WTC11 (cell line): ENCODE measurements at places on chromosomes 5 and 9. TPM values are rescaled to one million over a fixed set of nuclear protein-coding genes. Genes with fewer than 3 reads are reported as not detected.

Gene NIPAL4
- 0.11 TPM in 1 of 3 replicates, not detected in the others for total RNA-seq

DNA sequence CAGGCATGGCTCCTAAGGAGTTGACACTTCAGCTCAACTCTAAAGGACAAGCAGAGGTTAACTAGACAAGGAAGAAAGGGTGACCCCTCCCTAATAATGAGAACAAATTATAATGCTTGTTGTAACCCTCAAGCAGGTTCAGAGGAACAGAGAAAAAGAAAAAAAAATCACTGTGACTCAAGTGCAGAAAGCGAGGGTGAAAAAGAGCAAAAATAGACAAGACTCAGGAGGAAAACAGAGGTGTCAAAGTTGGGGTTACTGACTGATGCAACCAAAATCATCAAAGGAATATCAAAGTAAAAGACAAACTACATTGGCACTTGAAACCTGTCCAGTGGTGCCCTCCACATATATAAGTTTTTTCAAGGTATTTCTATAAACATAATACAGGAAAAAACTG lies 28.4 kb downstream of the FBXW11 start:
- H3K4me3 ChIP-seq, result peak overlapping the region; percentile 55
- peaks cover 14% of the 10 kb centered on the region for H3K36me3 ChIP-seq
- H3K27ac ChIP-seq, result peak overlapping the region; percentile 91
- DNase-seq, result no peak
- H3K4me1 ChIP-seq, result peaks cover 87% of the 10 kb centered on the region

Gene UNC13B
- 46.1 to 51.8 TPM (median 49.3 TPM) in 3 replicates for total RNA-seq

GRCh38 chr5:57727591-57727990 lies 245.0 kb upstream of the ACTBL2 start:
- no peaks in the 10 kb centered on the region; the same call in 1 of the 2 replicates for H3K36me3 ChIP-seq
- H3K27me3 ChIP-seq, result no peaks in the 10 kb centered on the region; the same call in 1 of the 2 replicates
- no peak overlapping the region for H3K27ac ChIP-seq
- no peak for DNase-seq

DNA sequence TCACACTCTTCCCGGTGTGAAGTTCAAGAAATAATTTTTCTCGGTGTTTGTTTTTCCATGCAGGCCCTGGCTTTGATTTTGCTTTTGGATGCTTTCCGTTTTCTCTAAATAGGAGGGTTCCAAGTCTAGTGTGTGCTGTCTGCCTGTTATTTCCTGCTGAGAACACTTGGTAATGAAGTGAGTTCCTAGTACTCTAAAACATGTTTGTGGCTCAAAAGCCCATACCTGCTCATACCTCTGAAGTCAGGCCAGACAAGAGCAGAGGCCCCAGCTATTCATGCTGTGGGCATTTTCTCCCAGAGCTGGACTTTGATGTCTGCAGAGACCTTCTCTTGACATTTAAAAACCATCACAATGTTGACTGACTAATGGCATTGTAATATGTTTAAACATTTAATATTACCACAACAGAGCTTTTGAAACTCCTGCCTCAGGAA lies 211.2 kb downstream of the GOLPH3 start:
- DNase-seq, result no peak
- no peaks in the 10 kb centered on the region for H3K27me3 ChIP-seq
- no peak overlapping the region for H3K4me3 ChIP-seq
- H3K36me3 ChIP-seq, result no peaks in the 10 kb centered on the region

Gene SPATA31E1
- 0.04 to 0.07 TPM (median 0.05 TPM) in 3 replicates for total RNA-seq

Gene THBS4
- total RNA-seq, result 11.8 to 21.2 TPM (median 18.4 TPM) in 3 replicates

Gene FBXO10
- total RNA-seq, result 14.0 to 14.7 TPM (median 14.4 TPM) in 3 replicates

Gene QRFP
- total RNA-seq, result not detected in 3 replicates

GRCh38 chr9:121708768-121709488 lies 57.5 kb downstream of the DAB2IP start:
- no peak overlapping the region for H3K4me3 ChIP-seq
- no peaks in the 10 kb centered on the region for H3K27me3 ChIP-seq
- H3K36me3 ChIP-seq, result 0 out of 2 replicates have a peak, but pooled peaks cover 2% of the 10 kb centered on the region
- H3K4me1 ChIP-seq, result peaks cover 50% of the 10 kb centered on the region
- peak; percentile 58 for DNase-seq

DNA sequence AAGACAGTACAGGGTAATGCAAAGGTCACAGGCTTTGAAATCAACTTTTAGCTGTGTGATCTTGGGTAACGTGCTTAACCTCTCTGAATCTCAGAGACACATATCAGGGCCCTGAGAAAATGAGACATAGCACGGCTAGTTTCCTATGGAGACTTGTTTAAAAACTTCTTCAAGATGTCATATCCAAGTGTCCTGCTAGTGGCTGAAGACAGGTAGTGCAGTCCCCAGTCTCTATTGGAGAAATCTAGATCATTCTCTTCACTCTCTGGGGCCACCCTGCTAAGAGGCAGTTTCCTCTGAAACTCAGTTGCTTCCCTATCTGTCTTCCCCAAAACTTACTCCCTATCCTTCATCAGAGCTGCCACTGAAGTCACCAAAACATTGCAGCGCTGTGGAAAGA lies 30.3 kb upstream of the GRXCR2 start:
- no peak overlapping the region for H3K4me3 ChIP-seq
- H3K36me3 ChIP-seq, result 0 out of 2 replicates have a peak, but pooled peaks cover 3% of the 10 kb centered on the region
- H3K4me1 ChIP-seq, result peaks cover 10% of the 10 kb centered on the region

DNA sequence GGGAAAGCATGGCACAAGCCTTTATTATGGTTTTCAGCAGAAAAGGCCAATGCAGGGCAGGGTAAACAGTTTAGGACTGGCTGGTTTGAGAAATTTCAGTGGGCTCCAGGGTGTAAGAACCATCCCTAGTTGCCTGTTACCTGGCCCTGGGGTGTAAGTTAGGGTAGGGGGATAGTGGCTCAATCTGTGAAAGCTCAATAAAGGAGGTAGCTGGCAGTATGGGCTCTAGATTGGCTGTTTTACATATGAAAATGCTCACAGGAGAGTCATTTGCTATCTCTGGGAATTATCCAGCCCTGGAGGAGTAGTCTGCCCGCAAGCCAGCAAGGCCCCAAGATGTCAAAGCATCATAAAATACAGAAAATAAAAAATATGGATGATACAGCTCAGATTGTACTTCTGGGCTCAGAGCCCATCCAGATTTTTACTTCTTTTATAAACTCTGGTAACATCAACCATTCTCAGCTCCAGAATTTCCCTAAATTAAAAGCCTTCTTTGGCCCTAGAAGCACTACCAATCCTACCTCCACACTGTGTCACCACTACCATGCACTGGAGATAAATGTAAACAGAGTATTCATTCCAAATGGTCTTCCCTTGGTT lies 31.1 kb downstream of the SSBP2 start:
- no peak overlapping the region for H3K4me3 ChIP-seq
- H3K4me1 ChIP-seq, result peaks cover 48% of the 10 kb centered on the region
- DNase-seq, result no peak

DNA sequence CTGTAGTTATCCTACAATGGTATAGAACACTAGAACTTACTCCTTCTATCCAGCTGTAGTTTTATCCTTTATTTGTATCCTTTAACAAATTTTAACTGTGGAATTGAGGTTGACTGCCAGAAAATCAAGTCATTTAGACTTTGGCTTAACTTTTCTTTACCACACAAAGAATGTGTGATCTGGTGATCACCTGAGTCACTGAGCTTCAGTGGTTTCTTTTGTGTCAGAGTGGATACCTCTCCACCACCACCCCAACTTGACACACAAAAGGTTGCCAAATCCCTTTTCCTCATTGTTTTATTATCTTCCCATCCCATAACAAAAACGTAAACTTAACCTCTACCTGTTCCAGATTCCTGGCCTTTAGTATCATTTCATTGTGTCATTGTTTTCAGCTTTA lies 5.5 kb downstream of the OTULIN start:
- H3K36me3 ChIP-seq, result no peaks in the 10 kb centered on the region
- H3K27me3 ChIP-seq, result peaks cover 16% of the 10 kb centered on the region
- no peak overlapping the region for H3K4me3 ChIP-seq
- H3K27ac ChIP-seq, result no peak overlapping the region
- DNase-seq, result no peak

DNA sequence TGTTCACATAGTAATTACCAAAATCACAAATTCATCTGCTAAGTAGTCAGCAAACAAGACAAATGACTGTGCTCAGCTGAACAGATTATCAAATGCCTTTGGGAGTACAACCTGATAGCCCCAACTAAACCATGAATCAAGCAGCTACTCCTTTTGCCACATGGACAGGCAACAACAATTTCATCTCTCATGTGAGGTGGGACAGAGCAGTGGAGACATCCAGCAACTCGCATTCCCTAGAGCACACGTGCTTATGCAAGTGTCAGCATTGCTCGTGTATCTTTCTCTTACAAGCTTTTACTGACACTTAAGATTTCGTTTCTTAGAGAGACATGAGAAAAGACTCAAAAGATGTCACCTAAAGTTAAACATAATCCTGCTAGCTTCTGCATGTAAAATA lies 42.7 kb upstream of the PPP2R2B start:
- no peaks in the 10 kb centered on the region for H3K36me3 ChIP-seq
- no peaks in the 10 kb centered on the region; the same call in 1 of the 2 replicates for H3K27me3 ChIP-seq
- H3K27ac ChIP-seq, result no peak overlapping the region
- H3K4me1 ChIP-seq, result peaks cover 26% of the 10 kb centered on the region

GRCh38 chr5:54673523-54674225 lies 156.1 kb downstream of the SNX18 start:
- no peaks in the 10 kb centered on the region for H3K4me1 ChIP-seq
- no peak overlapping the region for H3K4me3 ChIP-seq
- peaks cover 19% of the 10 kb centered on the region for H3K36me3 ChIP-seq
- DNase-seq, result no peak
- H3K27ac ChIP-seq, result no peak overlapping the region
- no peaks in the 10 kb centered on the region for H3K27me3 ChIP-seq

Gene PIP5KL1
- 15.8 to 20.2 TPM (median 16.8 TPM) in 3 replicates for total RNA-seq

- peaks cover 4% of the 10 kb centered on the region; the same call in 1 of the 2 replicates for H3K27me3 ChIP-seq
- 0 out of 2 replicates have a peak, but pooled peaks cover 3% of the 10 kb centered on the region for H3K36me3 ChIP-seq
- peak within 1 kb of the TSS; percentile 80 for H3K27ac ChIP-seq
- DNase-seq, result peak; percentile 87
- peaks cover 32% of the 10 kb centered on the region for H3K4me1 ChIP-seq
These were observed at the start of gene RUSC2 for GRCh38 chr9:35489313-35490154. Gene RUSC2 (plus strand): TSS chr9:35490111. CDS start chr9:35546522, 56,411 bp downstream.

DNA sequence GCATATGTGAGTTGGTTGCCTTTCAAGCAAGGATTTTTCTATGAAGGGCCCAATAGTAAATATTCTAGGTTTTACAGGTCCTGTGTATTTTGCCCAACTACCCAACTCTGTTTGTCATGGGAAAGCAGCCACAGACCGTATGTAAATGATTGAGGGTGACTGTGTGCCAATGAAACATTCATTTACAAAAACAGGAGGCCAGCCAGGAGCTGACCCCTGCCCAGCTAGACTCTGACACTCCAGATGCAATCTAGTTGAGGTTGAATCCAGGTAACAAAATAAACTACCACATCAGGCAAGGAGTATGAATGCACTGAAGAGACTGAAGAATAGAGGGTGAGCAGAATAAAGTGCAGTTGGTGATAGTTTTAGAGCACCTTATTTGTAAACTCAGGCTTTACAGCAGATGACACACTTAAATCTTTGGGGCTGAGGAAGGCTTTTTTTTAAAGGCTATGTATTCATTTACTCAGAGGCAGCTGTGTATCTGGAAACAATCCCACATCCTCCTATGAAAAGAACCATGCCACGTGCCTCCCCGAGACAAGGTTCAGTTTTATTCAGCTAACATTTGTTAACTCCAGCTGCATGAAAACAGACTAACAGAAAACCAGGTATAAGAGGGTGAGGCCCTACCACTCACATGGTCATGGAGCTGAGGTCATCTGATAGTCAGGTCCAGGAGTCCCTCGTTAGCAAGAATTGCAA lies 60.7 kb downstream of the SLC1A1 start:
- DNase-seq, result no peak
- peaks cover 17% of the 10 kb centered on the region for H3K4me1 ChIP-seq
- no peaks in the 10 kb centered on the region for H3K27me3 ChIP-seq
- H3K4me3 ChIP-seq, result no peak overlapping the region

GRCh38 chr9:130382096-130382495 lies 62.7 kb upstream of the ASS1 start:
- no peak overlapping the region for H3K4me3 ChIP-seq
- H3K27me3 ChIP-seq, result no peaks in the 10 kb centered on the region
- DNase-seq, result peak; percentile 45
- H3K36me3 ChIP-seq, result no peaks in the 10 kb centered on the region
- H3K4me1 ChIP-seq, result no peaks in the 10 kb centered on the region

Gene IL13
- total RNA-seq, result not detected in 3 replicates

GRCh38 chr5:152094060-152094459 lies 169.4 kb upstream of the GLRA1 start:
- no peak overlapping the region for H3K27ac ChIP-seq
- no peak overlapping the region for H3K4me3 ChIP-seq
- peaks cover 9% of the 10 kb centered on the region; the same call in 1 of the 2 replicates for H3K27me3 ChIP-seq
- H3K4me1 ChIP-seq, result peaks cover 21% of the 10 kb centered on the region
- no peaks in the 10 kb centered on the region for H3K36me3 ChIP-seq

GRCh38 chr5:111551569-111552275 lies 39.4 kb upstream of the STARD4 start:
- DNase-seq, result no peak
- H3K4me1 ChIP-seq, result peaks cover 43% of the 10 kb centered on the region
- H3K27ac ChIP-seq, result peak overlapping the region; percentile 89
- H3K27me3 ChIP-seq, result no peaks in the 10 kb centered on the region

Gene TSLP
- total RNA-seq, result 0.73 to 1.1 TPM (median 0.87 TPM) in 3 replicates

Gene PDGFRB
- 5.0 to 7.9 TPM (median 5.1 TPM) in 3 replicates for total RNA-seq
